ENCODE measurements at places on chromosomes 7 and 10.

DNA sequence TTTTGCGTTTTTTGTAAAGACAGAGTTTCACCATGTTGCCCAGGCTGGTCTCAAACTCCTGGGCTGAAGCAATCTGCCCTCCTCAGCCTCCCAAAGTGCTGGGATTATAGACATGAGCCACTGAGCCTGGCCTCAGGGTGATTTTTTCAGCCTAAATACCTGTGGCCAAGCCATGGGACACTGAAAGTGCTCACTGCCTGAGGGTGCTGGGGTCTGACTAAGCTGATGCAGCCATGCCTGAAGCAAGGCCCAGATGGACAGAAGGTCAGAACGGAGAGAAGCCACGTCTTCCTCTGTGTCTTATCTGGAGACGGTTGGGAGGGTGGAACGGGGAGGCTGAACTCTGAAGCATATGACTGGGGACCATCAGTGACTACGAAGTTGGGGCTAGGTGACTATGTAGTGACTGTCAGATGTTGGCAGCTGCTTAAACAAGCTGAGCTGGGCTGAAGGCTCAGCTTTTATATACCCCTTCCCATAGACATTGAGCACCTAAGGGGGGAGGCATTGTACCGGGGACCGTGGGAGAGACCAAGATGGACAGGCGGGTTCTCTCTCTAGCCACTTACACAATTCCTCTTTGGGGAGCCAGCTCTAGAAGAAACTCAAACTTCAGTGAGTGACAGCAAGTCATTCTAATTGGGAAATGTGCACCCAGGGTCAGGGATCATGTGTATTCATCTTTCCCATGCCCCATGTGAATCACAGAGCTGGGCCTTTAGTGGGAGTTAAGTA lies 73.3 kb upstream of the HABP2 start:
- no peak for DNase-seq

DNA sequence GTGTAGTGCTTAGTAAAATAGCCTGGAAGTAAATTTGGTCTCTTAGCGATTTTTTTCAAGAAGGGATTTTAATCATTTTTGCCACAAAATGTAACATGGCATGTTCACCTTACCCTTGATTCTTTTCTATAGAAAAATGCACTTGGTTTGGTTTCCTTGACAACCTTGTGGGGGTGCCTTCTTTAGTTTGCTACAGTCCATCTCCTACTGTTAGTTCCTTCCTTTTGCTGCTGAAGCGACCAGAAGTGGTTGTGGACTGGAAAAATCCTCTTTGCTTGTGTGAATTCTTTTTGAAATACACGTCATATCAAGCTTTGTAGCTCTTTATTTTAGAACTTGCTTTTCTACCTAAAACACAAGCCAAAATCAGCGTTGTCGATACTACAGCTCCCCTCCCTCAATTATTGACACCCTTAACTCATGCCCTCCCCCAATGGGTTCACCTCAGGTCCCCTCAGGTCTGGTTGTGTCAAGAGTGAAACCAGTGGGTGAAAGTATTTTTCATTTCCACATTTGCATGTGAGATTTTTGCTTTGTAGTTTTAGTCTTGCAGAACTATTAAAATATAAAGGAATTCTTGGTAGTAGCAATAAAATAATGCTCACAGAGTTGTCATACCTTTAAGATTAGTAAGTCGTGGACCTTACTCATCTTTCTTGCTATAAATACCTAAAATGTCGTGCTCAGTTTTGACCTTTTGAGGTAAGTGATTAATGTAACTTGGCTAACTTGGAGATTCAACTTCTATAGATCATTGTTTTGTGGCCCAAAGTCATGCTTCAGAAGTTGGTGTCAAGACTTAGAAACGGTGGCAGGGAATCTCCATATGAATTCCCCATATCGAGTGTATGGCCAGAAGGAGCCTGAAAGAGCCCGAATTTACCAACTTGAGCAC lies 1.5 kb downstream of the ACTR3B start:
- DNase-seq, result no peak

- DNase-seq, result no peak
Observed at GRCh38 chr10:124185084-124185483, 91.7 kb upstream of the CHST15 start.

GRCh38 chr7:38102507-38102906 lies 75.5 kb upstream of the STARD3NL start:
- DNase-seq, result no peak

GRCh38 chr10:21340331-21340730 lies 185.2 kb downstream of the SKIDA1 start:
- DNase-seq, result no peak

GRCh38 chr10:38027986-38028385 lies 17.5 kb downstream of the ZNF33A start:
- DNase-seq, result no peak

DNA sequence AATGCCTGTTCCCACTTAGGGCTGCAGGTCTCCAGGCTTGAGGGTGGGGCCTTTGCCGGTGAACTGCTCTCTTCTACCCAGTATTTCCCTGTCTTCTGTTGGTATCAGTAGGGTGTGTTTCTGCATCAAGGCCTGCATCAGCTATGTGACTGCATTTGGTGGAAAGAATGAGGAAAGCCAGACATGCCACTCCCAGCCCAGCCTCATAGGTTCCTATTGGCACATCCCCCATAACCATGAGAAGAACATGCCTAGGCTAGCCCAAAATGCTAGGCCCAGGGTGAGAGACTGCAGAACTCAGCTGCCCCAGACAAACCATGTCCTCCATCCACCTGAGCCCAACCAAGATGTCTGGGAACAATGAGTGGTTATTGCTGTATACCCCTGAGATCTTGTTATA lies 380.3 kb upstream of the ADARB2 start:
- DNase-seq, result no peak

DNA sequence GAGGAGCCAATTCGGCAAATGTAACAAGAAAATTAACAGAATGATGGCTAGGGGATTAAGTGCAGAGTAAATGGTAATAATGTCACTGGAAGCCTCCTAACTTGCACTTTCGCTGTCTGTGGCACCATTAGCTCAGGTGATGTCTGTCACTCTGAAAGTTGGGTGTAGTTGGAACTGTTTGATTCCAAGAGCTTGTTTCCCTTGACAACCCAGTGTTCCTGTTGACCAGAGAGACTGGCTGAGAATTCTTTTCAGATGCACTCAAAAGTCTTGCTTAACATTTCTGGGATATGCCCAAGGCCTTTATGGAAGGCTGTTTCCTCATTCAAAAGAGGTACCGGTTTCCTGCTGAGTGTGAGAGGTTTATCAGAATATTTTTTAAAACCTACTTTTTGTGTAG lies 49.6 kb downstream of the PLPP4 start:
- no peak for DNase-seq

- no peak for DNase-seq
Observed at GRCh38 chr7:66946545-66946944, 25.5 kb downstream of the TMEM248 start.

DNA sequence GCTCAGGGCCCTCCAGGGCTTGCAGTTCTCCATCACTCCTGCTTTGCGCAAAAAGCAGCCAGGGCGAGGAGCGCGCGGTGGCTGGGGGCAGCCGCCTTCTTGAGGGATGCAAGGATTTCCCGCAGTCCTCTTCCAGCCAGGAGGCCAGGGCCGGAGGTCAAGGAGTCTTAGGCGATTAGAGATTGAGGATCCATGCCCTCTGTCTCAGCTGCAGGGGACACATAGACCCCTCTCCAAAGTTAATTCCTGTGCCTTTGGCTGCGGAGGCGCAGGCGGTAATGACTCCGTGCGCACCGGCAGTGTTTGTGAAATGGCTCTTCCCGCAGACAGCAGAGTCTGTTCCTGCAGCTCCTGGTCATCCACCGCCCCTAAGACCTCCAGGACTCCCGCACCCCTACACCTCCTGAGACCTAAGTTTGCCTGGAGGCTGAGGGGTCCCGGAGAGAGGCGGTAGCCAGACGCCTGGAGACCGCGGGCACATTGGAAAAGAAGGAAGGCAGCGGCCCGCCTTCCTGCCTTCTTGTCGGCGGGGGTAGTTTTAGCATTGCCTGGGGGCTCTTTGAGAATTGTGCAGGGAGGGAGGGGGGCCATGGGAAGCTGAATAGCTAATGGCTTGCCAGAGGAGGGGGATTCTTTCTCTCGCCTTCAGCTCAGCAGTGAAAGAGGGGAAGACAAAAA lies 3.3 kb upstream of the NEUROG3 start:
- no peak for DNase-seq

DNA sequence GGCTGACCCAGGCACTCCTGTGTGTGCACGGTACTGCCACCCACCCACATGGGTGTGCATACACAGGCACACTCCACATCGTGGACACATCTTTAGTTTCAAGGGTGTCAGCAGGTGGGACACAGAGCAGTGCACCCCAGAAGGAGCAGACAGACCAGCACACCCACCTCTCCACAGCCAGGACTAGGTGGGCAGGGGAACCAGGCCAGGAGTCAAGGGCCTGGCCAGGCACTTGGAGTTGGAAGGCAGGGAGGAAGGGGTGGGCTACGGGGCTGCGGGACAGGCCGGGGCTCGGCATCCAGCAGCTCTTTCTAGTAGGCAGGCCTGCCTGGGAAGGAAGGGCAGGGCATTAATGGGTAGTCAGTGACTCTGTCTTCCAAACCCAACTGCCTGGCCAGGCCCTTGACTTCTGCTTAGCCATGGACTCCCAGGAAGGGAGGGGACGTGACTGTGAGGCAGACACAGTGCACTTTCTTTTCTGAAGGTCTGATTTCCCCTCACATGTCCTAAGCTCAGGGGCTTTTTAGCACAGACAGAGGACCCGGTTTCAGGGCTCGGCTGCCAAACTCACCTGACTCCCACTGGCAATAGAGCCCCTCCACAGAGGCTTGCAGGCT lies 14.6 kb downstream of the RASGEF1A start:
- DNase-seq, result no peak

DNA sequence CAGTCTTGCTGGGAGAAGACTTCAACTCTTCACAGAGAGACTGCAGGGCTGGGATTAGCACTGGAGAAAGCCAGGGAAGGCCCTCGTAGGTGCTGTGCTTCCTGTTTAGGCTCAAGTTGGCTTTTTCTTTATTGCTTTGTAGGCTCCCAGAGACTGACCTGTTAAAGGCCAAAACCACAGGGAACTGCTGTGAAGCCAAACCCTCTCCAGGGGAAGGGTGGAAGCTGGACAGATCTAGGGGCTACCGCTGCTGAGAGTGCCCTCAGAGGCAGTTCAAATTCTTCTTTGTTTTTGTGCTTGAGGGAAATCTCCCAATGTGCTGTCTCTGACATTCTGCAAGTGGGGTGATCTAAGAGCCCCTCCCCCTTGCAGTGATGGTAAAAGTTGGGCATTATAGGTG lies 198.4 kb downstream of the CNTNAP2 start:
- no peak for DNase-seq

GRCh38 chr7:100794741-100795140 lies 32.6 kb downstream of the EPHB4 start:
- no peak for DNase-seq

GRCh38 chr7:117669818-117670217 lies 190.0 kb downstream of the CFTR start:
- DNase-seq, result no peak

DNA sequence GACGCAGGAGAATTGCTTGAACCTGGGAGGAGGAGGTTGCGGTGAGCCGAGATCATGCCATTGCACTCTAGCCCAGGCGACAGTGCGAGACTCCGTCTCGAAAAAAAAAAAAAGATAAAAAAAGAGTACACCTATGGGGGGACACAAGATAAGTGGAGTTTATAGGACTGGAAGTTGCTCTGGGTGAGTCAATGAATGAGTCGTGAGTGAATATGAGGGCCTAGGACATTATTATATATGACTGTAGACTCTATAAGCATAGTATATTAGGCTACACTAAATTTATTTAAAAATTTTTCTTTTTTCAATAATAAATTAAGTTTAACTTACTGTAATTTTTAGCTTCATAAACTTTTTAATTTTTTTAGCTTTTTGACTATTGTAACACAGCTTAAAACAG lies 19.4 kb upstream of the SGCE start:
- no peak for DNase-seq

DNA sequence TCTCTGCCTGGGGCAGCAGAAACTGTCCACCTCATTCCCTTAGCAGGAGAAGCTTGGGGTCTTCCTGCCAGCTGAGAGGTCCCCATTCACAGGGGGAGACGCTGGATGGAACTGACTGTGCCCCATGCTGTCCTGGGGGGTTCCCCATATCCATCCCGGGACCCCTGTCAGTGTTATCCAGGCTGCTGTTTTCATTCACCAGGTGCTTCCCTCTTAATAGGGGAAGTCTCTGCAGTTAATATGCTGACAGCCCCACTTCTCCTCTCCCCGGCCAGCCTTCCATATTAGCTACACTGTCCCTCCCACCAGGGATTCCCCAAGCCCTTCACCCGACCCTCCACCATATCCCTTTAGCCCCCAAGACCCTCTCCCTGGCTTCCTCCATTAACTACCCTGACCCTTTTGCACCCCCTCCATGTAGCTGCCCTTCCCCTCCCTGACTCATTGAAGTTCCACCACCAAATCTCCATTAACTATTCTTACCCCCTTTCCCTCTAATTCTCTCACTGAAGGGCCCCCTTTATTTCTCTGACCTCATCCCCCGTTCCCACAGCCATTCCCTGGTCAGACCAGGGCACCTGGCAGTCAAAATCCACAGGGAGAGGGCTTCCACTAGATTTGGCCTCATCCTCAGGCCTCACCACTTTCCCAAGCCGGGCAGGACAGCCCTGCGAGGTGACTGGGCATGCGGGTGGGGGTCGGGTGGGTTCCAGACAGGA lies 92.0 kb upstream of the PAX2 start:
- DNase-seq, result no peak

DNA sequence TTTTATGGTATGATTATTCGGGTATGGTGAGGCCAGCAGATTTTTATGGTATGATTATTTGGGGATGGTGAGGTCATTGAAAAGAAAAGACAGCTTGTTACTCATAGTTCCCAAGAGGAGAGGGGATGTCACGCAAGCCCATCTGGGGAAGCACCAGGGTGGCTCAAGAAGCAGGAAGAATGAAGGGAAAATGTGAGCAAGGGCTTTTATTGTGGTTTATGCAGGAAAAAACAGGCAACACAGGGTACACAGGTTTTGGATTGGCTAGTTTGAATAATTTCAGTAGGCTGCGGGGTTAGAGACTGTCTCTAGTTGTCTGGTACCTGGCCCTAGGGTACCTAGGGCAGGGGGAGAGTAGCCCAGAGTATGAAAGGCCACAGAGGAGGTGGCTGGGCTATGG lies 26.8 kb upstream of the DGKI start:
- no peak for DNase-seq

DNA sequence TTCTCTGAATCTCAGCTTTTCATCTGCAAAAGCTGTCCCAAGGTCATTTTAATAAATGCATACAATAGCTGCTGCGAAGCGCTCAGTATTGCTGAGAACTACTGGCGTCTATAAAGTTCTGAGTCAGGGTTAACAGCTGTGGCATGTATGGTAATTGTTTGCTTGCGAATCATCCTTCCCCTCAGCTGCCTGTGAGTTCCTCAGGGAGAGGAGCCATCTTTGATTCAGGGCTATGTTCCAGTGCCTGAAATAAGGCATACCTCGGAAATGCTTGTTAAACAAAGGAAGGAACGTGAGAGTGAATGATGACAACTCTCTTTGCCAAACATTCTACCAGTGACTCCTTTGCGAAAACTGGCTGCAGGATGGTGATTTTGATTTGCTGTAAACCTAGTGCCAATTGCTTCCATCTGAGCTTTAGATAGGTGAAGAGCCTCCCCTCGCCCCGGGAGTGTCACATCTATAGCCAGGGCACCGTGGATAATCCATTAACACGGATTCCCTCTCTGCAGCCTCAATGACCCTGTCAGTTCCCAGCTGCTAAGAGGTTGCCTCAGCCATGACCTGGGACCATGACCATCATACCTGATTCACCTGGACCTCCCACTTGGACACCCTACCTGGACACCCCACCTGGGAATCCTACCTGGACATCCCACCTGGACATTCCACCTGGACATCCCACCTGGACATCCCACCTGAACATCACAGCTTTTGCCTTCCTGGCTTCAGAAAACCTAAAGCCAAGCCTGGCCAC lies 39.6 kb downstream of the GPRIN2 start:
- DNase-seq, result no peak
